ENCODE measurements at places on chromosomes 12 and 14.

- no peak overlapping the region for H3K27ac ChIP-seq
- no peak overlapping the region for H3K4me3 ChIP-seq
- H3K4me1 ChIP-seq: no peaks in the 10 kb centered on the region
- DNase-seq: no peak
- no peaks in the 10 kb centered on the region for H3K36me3 ChIP-seq
- no peaks in the 10 kb centered on the region for H3K27me3 ChIP-seq
Measured at GRCh38 chr14:75196468-75196867, 20.1 kb upstream of the TMED10 start.

DNA sequence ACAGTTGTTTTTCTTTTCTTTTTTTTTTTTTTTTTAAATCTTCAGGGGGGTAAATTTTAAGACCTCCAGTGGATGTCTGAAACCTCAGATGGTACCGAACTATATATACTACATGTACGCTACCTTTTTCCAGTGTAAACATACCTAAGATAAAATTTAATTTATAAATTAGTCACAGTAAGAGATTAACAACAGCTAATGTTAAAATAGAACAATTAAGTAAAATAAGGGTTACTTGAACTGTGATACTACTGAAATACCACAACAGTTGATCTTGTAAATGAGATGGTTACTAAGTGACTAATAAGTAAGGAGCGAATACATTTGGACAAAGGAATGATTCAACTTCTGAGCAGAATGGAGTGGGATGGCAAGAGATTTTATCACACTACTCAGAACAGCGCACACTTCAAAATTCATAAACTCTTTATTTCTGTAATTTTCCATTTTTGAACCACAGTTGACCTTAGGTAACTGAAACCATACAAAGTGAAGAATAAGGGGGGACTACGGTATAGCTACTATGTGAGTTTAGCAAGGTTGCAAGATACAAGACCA is 80.5 kb upstream of the PCED1B start:
- peak overlapping the region; percentile 38 for H3K27ac ChIP-seq
- H3K4me3 ChIP-seq: no peak overlapping the region
- DNase-seq: peak; percentile 38
- no peaks in the 10 kb centered on the region for H3K4me1 ChIP-seq
- H3K36me3 ChIP-seq: no peaks in the 10 kb centered on the region

- H3K36me3 ChIP-seq: no peaks in the 10 kb centered on the region
- H3K27me3 ChIP-seq: no peaks in the 10 kb centered on the region
- H3K27ac ChIP-seq: no peak overlapping the region
- no peaks in the 10 kb centered on the region for H3K4me1 ChIP-seq
- DNase-seq: no peak
Measured at GRCh38 chr14:67228325-67228984, 12.8 kb upstream of the PALS1 start.

DNA sequence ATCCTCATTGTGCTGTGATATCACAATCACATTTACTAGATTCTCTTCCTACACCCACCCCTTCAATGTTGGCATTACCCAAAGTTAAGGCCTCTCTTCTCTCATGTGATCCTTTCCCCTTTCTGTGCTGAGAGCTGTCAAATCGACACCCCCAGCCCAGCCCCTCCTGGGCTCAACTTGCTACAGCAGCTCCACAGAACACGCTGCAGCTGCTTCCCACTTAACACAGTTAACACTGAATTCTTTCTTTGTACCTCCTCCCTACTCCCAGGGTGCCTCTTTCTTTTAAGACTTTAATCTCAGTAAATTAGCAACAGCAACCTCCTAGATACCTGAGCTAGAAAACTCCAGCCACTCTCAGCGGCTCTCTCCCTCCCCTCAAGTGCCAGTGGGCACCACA is 17.8 kb downstream of the SPTB start:
- H3K4me3 ChIP-seq: no peak overlapping the region
- H3K4me1 ChIP-seq: no peaks in the 10 kb centered on the region
- no peaks in the 10 kb centered on the region for H3K36me3 ChIP-seq
- no peak for DNase-seq
- peaks cover 53% of the 10 kb centered on the region for H3K27me3 ChIP-seq

DNA sequence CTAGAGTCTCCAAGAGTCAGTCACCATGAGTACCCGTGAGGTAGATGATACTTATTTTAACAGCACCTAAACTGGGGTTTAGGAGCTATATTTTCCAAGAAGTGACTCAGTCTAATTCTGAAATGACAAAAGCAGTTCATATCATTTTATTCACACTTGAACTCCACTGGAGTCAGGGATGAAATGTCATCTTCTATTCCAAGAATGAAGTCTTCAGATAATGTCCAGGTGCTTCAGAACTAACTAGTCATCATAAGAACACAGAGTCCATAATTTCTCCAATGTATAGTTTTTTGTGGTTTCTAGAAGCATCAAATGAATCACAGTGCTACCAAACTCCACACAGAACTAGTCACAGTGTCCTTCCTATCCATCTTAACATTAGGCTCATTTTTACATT is 13.3 kb downstream of the DNM1L start:
- H3K27ac ChIP-seq: no peak overlapping the region
- no peak for DNase-seq
- no peak overlapping the region for H3K4me3 ChIP-seq
- H3K27me3 ChIP-seq: no peaks in the 10 kb centered on the region
- peaks cover 6% of the 10 kb centered on the region for H3K36me3 ChIP-seq
- H3K4me1 ChIP-seq: no peaks in the 10 kb centered on the region

DNA sequence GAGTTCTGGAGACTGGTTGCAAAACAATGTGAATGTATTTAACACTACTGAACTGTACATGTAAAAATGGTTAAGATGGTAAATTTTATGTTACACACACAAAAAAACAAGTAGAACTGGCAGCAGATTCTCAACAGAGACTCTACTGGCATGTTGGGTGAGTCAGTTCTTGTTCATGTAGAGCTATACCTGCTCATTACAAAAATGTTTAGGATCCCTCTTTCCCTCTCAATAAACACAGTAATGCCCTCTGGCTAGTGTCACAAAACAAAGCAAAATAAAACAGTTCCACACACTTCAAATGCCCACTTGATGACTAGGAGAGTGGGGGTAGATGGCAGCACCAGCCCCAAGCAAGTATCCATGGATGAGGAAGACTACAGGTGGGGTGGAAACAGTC is 13.7 kb upstream of the ZNF740 start:
- H3K4me1 ChIP-seq: peaks cover 6% of the 10 kb centered on the region
- no peak overlapping the region for H3K27ac ChIP-seq
- H3K27me3 ChIP-seq: no peaks in the 10 kb centered on the region
- H3K36me3 ChIP-seq: peaks cover 44% of the 10 kb centered on the region
- no peak for DNase-seq

DNA sequence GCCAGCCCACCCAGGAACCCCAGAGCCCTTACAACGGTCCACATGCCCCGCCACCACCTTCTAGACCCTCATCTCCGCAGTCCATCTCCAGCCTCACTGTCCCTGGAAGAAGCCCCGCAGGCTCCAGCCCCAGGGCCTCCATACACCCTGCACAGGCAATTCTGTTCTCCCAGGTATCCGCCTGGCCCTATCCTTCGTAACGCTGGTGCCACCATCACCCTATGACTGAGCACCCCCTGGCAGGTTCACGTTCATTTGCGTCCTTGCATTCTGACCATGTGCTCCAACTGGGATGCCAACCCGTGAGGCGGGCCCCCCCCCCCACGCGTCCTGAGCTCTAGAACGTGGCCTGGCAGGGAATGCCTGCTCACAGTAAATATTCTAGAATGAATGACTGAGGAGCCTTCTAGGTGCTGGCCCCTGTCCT is 675 bp upstream of the SCARB1 start:
- no peak overlapping the region for H3K27ac ChIP-seq
- H3K4me3 ChIP-seq: peak overlapping the region; percentile 31
- H3K27me3 ChIP-seq: no peaks in the 10 kb centered on the region
- peaks cover 17% of the 10 kb centered on the region for H3K4me1 ChIP-seq
- no peak for DNase-seq

- no peak overlapping the region for H3K4me3 ChIP-seq
- peaks cover 59% of the 10 kb centered on the region for H3K36me3 ChIP-seq
- peak; percentile 22 for DNase-seq
- H3K4me1 ChIP-seq: no peaks in the 10 kb centered on the region
- H3K27me3 ChIP-seq: no peaks in the 10 kb centered on the region
Measured at GRCh38 chr12:15662983-15663659, 126.1 kb downstream of the EPS8 start.

GRCh38 chr14:101460986-101461750 is 100.1 kb upstream of the DIO3 start:
- H3K36me3 ChIP-seq: no peaks in the 10 kb centered on the region
- peaks cover 45% of the 10 kb centered on the region for H3K27me3 ChIP-seq
- no peak overlapping the region for H3K4me3 ChIP-seq
- H3K4me1 ChIP-seq: peaks cover 12% of the 10 kb centered on the region
- no peak overlapping the region for H3K27ac ChIP-seq

- no peak for DNase-seq
- peaks cover 89% of the 10 kb centered on the region for H3K27me3 ChIP-seq
- no peaks in the 10 kb centered on the region for H3K36me3 ChIP-seq
- H3K4me3 ChIP-seq: no peak overlapping the region
- H3K27ac ChIP-seq: no peak overlapping the region
Measured at GRCh38 chr12:132346471-132347175, 17.2 kb upstream of the GALNT9 start.

DNA sequence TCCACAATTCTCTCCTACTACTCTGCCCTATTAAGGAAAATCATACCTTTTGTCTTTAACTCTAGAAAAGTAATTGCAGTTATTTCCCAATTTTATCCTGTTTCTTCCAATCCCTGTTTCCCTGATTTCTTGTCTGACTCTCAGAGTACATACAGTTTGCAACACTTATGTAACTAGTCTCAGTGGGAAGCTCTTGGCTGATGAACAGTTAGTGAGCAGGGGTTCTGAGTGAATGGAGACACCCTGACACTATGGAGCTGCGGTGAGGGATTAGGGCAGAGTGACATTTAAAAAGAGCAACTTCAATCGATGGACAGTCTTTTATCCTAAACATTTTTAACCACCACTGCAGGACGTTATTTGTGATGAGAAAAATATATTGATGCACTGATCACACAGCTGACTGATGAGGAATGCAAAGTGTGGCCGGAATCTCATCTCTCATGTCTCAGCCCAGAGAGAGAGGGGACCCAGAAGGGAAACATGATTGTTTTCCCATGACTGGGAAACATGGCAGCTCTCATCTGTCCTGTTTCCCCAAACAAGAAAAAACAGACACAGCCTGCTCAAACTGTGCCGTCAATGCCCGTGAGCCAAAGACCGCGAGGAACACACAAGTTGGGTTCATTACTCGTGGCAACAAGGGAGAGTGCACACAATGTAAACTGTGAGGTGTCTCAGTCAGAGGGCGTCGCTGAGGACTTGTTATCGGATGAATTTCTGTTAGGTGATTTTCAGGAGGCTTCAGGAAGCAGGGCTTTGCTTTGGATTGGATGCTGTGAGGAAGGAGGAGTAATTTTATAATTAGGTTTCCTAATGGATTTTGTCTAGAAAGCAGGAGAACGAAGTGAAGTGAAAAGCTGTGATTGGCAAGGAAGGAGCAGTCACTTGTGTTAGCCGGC is 5.2 kb upstream of the SLC6A13 start:
- DNase-seq: no peak
- no peak overlapping the region for H3K27ac ChIP-seq
- no peaks in the 10 kb centered on the region for H3K36me3 ChIP-seq
- H3K4me1 ChIP-seq: peaks cover 8% of the 10 kb centered on the region
- peaks cover 31% of the 10 kb centered on the region for H3K27me3 ChIP-seq

GRCh38 chr14:33800735-33801163 is 150.1 kb downstream of the EGLN3 start:
- no peak overlapping the region for H3K4me3 ChIP-seq
- no peaks in the 10 kb centered on the region for H3K4me1 ChIP-seq
- H3K27me3 ChIP-seq: peaks cover 25% of the 10 kb centered on the region
- H3K27ac ChIP-seq: no peak overlapping the region
- H3K36me3 ChIP-seq: no peaks in the 10 kb centered on the region

DNA sequence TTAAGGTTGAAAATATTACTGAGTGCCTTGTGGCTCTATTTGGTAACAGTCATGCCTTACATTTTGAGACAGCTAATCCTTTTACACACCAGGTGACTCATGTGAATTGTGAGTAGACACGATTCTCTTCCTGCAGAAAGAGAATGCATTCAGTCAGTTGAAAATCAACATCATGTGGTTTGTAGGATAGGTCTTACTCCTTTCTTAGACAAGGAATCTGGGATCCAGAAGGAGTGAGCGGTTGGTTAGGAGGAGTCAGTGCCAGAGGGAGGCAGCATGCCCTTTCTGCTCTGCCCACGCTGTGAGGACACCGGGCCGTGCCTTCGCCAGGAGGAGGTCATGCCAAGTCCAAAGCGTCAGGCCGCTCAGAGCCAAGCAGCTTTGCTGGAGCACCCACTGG is 47.6 kb downstream of the TRAF3 start:
- H3K4me3 ChIP-seq: no peak overlapping the region
- H3K36me3 ChIP-seq: peaks cover 14% of the 10 kb centered on the region
- H3K4me1 ChIP-seq: peaks cover 13% of the 10 kb centered on the region
- no peaks in the 10 kb centered on the region for H3K27me3 ChIP-seq
- no peak overlapping the region for H3K27ac ChIP-seq

GRCh38 chr12:109759595-109759994 is 46.0 kb downstream of the FAM222A start:
- H3K27me3 ChIP-seq: peaks cover 22% of the 10 kb centered on the region
- no peaks in the 10 kb centered on the region for H3K4me1 ChIP-seq
- no peak overlapping the region for H3K27ac ChIP-seq
- no peak overlapping the region for H3K4me3 ChIP-seq

- H3K4me3 ChIP-seq: no peak overlapping the region
- H3K27me3 ChIP-seq: no peaks in the 10 kb centered on the region
- H3K27ac ChIP-seq: no peak overlapping the region
- no peak for DNase-seq
- no peaks in the 10 kb centered on the region for H3K36me3 ChIP-seq
Measured at GRCh38 chr12:67451206-67451605, 182.0 kb downstream of the CAND1 start.

- peaks cover 14% of the 10 kb centered on the region for H3K4me1 ChIP-seq
- H3K27me3 ChIP-seq: peaks cover 91% of the 10 kb centered on the region
- H3K27ac ChIP-seq: no peak overlapping the region
- no peak overlapping the region for H3K4me3 ChIP-seq
Measured at GRCh38 chr12:113065126-113066007, 8.8 kb downstream of the DTX1 start.

- DNase-seq: no peak
- peaks cover 19% of the 10 kb centered on the region for H3K36me3 ChIP-seq
- H3K4me3 ChIP-seq: no peak overlapping the region
- H3K27ac ChIP-seq: no peak overlapping the region
Measured at GRCh38 chr12:120479458-120479857, 9.9 kb upstream of the SRSF9 start.

GRCh38 chr12:19398376-19399363 is 40.6 kb upstream of the AEBP2 start:
- H3K4me3 ChIP-seq: no peak overlapping the region
- H3K4me1 ChIP-seq: peaks cover 9% of the 10 kb centered on the region
- no peak overlapping the region for H3K27ac ChIP-seq
- no peaks in the 10 kb centered on the region for H3K27me3 ChIP-seq
- no peaks in the 10 kb centered on the region for H3K36me3 ChIP-seq
- no peak for DNase-seq

DNA sequence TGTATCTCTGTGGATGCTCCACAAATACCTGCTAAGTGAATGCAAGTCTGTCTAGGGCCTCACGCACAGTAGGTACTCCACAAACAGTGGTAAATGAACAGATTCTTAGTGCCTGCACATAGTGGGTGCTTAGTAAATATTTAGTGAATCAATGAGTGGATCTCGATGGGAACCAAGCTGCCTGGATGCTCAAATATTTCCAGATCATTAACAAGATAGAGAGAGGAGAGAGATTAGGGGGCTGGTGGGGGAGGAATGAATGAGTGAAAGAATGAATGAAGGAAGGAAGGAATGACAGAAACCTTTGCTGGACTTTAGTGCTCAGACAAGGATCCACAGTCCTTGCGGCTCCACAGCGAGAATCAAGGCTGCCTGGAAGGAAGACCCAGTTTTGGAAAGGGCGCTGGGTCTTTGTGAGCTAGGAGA is 118.2 kb downstream of the SCARB1 start:
- H3K27ac ChIP-seq: peak overlapping the region; percentile 51
- no peaks in the 10 kb centered on the region for H3K36me3 ChIP-seq
- H3K4me1 ChIP-seq: peaks cover 38% of the 10 kb centered on the region
